ENCODE measurements at places on chromosomes 2 and 18. TPM values are rescaled to one million over a fixed set of nuclear protein-coding genes. Genes with fewer than 3 reads are reported as not detected.

Gene MYO5B
- 13.5 TPM for total RNA-seq

- H3K27ac ChIP-seq, result no peak overlapping the region
- no peaks in the 10 kb centered on the region for H3K36me3 ChIP-seq
- no peak for DNase-seq
Measured at GRCh38 chr2:166572937-166573336, 78.9 kb upstream of the SCN7A start.

GRCh38 chr2:227410191-227410590 is 22.4 kb upstream of the SCYGR1 start:
- H3K27ac ChIP-seq, result no peak overlapping the region
- H3K4me3 ChIP-seq, result no peak overlapping the region
- peaks cover 7% of the 10 kb centered on the region for H3K4me1 ChIP-seq
- no peak for DNase-seq

GRCh38 chr18:37499044-37499443 is 66.6 kb downstream of the CELF4 start:
- H3K27me3 ChIP-seq, result no peaks in the 10 kb centered on the region
- H3K4me3 ChIP-seq, result no peak overlapping the region
- DNase-seq, result no peak
- H3K4me1 ChIP-seq, result no peaks in the 10 kb centered on the region
- no peak overlapping the region for H3K27ac ChIP-seq

GRCh38 chr18:79386547-79386946 is 9.2 kb upstream of the NFATC1 start:
- no peak overlapping the region for H3K4me3 ChIP-seq
- H3K27ac ChIP-seq, result no peak overlapping the region
- DNase-seq, result no peak
- H3K27me3 ChIP-seq, result no peaks in the 10 kb centered on the region

GRCh38 chr2:230591850-230592249 is 120.8 kb upstream of the CAB39 start:
- no peaks in the 10 kb centered on the region for H3K4me1 ChIP-seq
- H3K36me3 ChIP-seq, result no peaks in the 10 kb centered on the region
- DNase-seq, result no peak
- H3K4me3 ChIP-seq, result no peak overlapping the region
- no peaks in the 10 kb centered on the region for H3K27me3 ChIP-seq
